Thyroid gland (tissue), 4 donors: ENCODE measurements at places on chromosomes 13 and 19. TPM values are rescaled to one million over a fixed set of nuclear protein-coding genes. Genes with fewer than 3 reads are reported as not detected.
A peak's percentile ranks its signal among the peaks of the same experiment; 100 is the strongest.

DNA sequence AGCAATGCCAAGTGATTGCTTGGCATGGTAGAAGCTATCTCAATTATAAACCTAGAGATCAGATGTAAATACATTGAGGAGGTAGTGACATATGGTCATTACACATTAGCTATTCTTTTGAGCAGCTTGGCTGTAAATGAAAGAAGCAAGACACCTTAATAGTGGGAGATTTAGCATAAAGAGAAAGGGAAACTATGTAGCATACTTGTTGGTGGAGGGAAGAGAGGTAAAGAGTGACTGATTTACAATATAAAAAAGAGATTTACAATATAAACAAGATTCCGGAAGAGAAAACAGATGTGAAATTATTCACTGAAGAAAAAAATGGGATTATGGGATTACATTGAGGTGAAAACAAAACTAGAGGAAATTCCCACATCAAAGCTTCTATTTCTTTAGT, 2009.6 kb downstream of the OLFM4 start:
- no peak for DNase-seq

GRCh38 chr19:28331596-28331995, 881.4 kb downstream of the UQCRFS1 start:
- DNase-seq: no peak

DNA sequence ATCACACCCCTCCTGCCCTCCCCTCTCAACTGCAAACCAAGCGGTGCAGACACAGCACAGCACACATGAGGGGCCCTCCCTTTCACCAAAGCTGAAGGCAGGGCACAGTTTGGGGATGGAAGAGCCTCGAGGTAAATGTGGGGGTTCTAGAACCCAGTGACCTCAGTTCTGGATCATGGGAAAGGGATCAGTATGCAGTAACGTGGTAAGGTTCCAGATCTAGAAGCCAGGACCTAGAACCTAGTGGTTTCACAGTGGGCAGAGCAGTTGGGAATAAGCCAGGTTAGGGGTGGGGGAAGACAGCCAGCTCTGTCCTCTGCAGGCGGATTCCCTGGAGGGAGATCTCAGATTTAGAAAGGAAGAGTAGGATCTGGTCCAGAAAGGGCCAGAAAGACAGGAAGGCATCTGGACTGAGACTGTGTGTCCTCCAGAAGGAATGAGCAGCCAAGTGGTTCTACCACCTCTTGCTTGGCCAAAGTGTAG, 3.1 kb downstream of the FTL start:
- peak; percentile 30 for DNase-seq

- no peak for DNase-seq
Measured at GRCh38 chr13:98195054-98195791, 18.2 kb upstream of the RNF113B start.

- DNase-seq: no peak
Measured at GRCh38 chr13:111857846-111858560, 208.9 kb upstream of the SOX1 start.

The NLRP13 gene
- total RNA-seq: not detected

The CDX2 gene
- not detected for total RNA-seq

The ZNF784 gene
- total RNA-seq: 9.1 TPM
